ENCODE measurements at places on chromosomes 7 and 10.

DNA sequence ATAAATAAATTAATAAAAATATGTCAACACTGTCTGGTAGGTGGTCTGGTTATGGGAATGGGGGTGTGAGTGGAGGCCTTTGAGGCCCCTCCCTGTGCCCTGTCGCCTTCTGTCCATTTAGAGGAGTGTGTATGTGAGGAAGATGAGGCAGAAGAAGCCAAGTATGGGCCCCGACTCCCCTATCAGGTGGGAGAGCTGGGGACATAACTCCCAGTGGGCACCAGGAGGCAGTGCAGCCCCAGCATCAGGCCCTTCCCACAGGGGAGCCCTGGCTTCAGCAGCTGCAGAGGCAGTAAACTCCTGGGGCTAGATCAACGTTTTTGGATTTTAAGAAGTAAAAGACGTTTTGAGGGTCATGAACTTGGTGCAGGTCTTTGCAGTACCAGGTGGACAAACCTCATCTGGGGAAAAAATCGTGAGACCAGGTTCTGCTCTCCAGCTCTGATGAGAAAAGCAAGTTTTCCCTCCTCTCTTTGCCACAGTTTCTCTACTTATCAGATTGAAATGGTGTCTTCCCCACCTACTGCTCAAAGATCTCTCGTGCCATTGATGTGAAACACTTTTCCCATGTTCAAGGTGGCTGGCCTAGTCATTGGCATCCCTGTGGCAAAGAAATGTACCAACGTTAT lies 167.8 kb upstream of the EEPD1 start:
- peak; percentile 66 for DNase-seq

- DNase-seq = no peak
Measured at GRCh38 chr7:105853931-105854419, 22.4 kb downstream of the ATXN7L1 start.

- DNase-seq = no peak
Measured at GRCh38 chr7:55325371-55325792, 39.8 kb upstream of the LANCL2 start.

DNA sequence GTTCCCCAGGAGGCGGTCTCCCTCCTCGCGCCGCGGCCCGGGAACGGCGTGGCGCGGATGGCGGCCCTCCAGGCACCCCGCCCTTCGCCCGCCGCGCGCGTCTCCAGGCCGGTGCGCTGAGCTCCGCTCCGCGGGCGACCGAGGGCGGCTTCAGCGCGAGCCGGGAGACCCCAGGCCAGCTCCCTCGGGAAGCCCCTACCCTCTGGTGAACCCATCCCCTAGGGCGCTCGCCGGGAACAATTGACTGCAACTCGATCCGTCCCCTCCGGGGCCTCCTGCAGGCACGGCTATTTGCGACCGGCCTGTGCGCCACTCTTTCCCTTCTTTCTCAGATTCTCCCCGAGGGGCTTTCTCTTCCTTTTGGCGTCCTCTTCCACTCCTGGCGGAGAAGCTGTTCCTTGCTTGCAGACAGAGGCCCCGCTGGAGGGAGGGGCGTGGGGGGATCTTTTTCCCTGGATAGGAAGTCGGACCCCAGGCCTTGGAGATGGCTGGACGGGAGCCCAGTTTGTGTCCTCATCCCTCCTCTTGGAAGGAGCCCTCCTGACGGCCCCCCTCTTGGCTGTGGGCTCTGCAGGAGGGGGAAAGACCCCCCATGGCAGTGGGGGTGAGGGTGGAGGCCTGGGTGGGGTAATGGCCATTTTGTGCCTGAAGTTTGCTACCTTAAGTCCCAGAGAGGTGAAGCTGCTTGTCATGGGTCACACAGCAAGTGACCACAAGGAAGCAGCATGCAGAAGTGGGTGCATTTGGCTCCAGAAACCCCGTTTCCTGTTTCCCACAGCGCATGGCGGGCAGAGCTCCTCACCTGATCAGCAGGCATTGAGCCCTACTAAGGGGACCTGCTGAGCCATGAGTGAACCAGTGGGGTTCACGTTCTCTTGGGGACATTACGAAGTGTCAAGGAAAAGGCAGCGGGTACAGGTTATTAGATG lies 171.2 kb upstream of the TNRC18 start:
- DNase-seq = peak; percentile 42

DNA sequence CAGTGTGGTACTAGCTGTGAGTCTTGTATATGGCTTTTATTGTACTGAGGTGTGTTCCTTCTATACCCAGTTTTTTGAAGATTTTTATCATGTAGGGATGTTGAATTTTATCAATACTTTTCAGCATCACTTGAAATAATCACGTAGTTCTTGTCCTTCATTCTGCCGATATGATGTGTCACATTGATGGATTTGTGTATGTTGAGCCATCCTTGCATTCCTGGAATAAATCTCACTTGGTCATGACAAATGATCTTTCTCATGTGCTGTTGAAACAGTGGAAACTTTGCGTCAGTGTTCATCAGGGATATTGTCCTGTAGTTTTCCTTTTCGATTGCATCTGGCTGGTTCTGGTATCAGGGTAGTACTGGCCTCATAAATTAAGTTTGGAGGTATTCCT lies 7.1 kb upstream of the PRKAR1B start:
- no peak for DNase-seq

- DNase-seq = no peak
Measured at GRCh38 chr7:77320137-77320536, 96.0 kb downstream of the GSAP start.

GRCh38 chr10:98825741-98826140 lies 379.0 kb upstream of the HPS1 start:
- DNase-seq = no peak

DNA sequence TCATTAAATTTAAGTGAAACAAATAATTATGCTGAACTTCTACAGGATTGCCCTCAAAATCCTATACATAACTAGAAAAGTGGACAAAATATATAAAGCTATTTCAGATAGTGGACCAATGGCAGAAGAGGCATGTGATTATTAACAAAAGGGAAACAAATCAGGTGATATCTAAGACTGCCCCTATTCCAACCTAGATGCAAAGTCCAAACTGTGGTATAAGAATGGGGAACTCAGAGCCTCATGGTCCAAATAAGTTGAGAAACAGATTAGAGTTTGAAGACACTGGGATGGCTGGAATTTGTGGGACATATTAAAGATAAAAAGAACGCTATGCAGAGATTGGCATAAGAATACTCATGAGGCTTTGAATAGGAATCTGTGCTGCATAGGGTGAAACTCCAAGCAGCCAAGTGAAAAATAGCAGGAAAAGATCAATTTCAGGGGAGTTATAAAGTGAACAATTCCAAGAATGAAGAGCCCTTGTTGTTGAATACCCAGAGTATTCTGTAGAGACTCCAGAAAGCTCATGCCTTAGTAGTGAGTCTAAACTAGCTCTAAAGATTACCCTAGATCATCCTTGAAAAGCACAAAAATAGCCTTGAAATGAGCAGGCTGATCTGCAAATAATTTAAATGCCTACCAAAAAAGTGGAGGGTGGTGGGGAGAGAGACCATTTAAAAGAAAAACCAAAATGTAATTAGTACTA lies 152.4 kb downstream of the IMMP2L start:
- DNase-seq = no peak

DNA sequence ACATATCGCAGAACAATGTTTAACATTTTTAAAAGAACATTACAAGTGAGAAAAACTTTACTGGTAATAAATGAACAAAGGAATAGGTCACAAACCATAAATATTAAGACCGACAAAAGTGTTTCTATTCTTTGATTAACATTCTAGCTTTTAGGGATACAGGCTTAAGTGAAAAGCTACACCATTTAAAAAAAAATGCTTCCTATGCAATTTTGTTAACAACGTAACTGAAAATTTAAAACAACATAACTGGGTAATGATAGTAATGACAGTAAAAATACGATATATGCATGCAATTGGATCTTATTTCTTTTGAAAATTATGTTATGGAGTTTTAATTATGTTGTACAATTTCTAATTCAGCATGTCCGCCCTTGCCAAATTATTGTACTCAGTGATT lies 49.7 kb upstream of the THSD7A start:
- DNase-seq = no peak

DNA sequence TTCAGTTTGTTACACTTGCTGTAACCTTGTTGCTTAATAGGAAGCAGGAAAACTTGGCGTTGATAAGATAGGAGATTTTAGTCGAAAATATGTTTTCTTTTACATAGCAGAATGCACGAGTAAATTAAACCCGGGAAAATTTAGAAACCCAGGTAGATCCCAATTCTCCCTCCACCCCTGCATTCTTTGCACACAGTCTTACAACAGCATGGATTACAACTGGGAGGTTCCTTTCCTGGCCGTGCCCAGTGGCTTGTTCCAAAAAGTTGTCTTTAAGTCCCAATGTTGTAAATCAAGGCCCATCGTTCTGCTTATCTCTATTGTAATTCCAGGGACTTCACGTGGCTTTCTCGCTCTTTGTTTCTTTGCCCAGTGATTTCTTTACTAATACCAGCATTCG lies 1.1 kb upstream of the DPY19L1 start:
- DNase-seq = no peak

DNA sequence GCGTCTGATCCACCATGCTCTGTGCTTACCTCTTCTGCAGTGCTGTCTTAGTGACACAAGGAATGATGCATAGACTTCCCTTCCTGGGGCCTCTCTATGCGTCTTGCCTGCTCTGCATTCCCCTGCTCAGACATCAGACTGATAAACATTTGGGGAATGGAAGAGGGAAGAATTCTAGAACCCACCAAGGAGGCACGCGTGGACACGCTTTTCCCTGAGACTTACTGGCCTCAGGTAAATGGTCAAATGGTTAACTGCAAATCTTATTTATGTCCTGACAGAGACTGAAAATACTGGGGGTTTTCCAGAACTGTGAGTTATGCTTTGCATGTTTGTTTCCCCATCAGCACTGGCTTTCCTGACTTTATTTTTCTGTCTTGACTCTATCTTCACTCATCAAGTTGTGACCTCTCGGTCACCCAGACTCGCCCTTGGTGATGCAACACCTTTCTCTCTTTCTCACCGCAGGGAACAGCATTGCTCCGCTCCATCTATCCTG lies 285.9 kb upstream of the FZD8 start:
- DNase-seq = no peak

DNA sequence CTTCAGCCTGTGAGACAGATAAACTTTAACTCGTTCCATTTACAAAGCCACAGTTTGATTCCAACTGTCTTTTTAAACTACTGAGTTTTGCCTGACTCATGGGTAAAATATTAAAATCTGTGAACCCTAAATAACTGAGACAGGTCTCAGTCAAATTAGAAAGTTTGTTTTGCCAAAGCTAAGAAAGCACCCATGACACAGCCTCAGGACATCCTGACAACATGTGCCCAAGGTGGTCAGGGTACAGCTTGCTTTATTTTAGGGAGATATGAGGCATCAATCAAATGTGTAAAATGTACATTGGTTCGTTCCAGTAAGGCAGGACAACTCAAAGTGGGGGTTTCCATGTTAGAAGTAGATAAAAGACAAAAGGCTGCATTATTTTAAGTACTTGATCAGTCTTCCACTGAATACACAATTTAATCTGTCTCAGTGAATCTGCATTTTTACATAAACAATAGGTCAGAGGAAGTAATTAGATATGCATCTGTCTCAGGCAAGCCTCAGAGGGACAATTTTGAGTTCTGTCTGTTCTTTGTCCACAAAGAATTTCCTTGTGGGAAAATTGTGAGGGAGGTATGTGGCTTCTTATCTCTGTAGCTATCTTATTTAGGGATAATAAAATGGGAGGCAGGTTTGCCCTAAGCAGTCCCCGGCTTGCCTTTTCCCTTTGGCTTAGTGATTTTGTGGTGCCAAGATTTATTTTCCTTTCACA lies 11.0 kb upstream of the PIP start:
- DNase-seq = no peak

GRCh38 chr10:49803988-49804387 lies 41.9 kb upstream of the OGDHL start:
- DNase-seq = no peak

DNA sequence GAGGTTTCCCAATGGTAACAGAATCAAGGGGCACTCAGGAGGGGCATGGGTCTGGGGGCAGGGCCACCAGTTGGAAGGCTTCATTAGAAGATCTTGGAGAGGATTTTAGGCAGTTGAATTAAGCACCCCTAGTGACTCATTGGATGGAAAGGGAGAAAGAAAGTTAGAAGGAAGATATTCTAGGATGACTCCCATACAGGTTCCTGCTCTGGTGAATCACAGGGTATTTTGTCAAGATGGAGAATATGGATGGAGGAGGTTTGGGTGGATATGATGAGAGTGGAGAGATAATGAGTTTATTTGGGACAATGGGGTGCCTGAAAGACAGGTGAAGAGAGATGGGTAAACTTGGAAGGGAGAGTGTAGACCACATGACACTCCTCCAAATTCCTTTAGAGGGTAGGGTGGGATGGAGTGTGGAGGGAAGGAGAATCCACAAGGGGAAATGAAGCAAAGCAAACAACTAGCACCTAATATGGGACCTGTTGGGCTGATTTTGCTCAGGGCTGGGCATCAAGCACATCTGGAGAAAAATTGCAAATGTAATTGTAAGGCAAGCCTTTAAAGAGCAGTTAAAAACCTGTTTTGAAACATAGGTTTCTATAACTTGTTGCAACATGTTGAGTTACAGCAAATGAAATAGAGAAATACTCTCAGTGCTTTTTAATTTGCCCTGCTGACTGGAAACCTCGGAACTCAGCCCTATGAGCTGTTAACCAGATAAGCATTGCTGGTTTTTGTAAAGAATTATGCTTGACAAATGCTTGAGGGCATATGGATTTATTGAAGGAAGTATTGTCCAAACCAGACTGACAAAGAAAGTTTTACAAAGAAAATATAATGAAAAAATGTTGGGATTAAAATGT lies 2.9 kb upstream of the ENTPD7 start:
- DNase-seq = no peak

- no peak for DNase-seq
Measured at GRCh38 chr10:82213784-82214183, 338.8 kb downstream of the NRG3 start.

- DNase-seq = no peak
Measured at GRCh38 chr7:131149429-131149773, 178.3 kb upstream of the MKLN1 start.

DNA sequence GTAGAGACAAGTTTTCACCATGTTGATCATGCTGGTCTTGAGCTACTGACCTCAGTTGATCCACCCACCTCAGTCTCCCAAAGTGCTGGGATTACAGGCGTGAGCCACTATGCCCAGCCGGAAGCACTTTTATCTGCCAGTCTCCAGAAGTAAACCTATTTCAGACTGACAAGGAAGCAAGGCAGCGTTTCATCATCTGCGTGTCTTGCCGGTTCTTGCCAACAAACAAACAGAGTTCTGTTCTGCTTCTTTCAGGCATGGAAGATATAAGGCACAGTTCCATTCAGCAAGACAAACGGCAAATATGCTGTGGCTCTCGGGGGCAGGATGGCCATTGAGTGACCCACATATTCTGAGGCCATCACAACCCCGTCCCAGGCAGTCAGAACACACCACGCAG lies 15.5 kb upstream of the LARP4B start:
- DNase-seq = no peak

Measured in NCI-H1105 treated with DMSO at 0.1 percent for 48 hours (cell line).